ENCODE measurements at places on chromosomes 7 and 10. TPM values are rescaled to one million over a fixed set of nuclear protein-coding genes. Genes with fewer than 3 reads are reported as not detected.

DNA sequence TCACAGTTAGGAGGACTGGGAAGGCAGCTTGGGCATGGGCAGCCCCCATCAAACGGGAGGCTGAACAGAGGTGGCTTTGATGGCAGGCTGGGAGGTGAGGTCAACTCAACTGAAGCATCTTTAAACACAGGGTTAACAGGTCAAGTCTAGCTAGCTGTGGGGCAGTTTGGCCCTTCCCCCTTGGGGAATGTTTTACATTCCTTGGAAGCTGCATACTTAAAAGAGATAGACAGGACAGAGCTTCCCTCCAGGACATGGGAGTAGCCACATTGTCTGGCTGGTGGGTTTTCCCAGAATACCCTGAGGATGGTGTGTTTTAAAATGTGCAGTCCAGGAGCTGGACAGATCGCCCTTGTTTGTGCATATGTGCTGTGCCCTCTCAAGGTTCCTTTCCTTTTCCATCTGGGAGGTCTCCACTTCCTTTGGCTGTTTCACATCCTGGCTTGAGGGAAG lies 6.8 kb upstream of the RASSF4 start:
- DNase-seq: no peak

GRCh38 chr7:1267016-1267900 lies 34.6 kb downstream of the UNCX start:
- no peak for DNase-seq

DNA sequence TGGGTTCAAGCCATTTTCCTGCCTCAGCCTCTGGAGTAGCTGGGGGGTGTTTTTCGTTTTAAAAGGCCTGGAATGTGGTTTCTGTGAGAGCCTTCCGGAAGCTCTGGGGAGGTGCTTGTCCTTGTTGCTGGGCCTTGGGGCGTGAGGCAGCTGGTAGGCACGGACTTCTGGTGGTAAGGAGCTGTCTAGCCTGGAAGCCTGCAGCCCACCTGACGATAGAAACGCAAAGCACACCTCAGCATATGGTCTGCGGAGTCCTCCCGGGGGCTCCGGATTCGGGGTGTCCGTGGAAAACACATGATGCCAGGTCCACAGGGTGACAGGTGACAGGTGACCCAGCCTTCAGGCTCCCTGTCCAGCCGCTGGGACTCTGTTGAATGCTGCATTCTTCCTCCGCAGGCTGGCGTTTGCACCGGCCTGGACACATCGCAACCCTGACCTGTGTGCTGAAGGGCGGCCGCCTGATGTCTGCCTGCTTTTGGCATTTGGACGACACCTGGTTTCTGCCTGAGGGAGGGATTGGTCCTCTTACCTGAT lies 37.3 kb downstream of the INPP5A start:
- DNase-seq: no peak

DNA sequence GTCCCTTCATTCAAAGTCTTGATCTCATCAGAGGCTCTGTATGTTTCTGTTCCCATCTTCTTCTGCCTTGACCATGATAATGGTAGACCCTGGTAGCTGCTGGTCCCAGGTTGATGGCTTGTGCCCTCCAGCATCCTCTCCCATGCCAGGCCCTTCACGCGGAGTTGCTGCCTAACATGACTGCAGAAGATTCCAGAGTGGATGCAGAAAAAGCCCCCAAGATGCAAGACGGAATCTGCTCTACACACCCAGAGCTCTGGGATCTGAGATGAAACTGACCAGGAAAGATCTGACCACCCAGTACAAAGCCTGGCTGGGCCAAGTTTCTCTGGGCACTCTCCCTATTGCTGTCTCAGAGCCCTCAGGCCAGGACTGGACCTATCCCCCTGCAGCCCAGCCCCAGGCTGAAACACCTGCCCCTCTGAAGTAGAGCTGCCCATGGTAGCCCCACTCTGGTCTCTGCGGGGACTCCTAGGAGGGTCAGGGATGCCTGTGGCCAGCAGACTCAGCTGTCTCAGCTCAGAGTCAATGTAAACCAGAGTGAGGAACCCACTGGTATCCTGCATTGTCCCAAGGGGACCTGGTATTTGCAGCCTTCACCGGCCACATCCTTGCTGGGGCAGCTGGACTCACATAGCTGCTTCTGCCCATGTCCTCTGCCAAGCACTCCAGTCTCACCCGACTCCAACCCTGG lies 9.5 kb upstream of the FRMD4A start:
- no peak for DNase-seq

The GDF10 gene
- 12.6 TPM for total RNA-seq

DNA sequence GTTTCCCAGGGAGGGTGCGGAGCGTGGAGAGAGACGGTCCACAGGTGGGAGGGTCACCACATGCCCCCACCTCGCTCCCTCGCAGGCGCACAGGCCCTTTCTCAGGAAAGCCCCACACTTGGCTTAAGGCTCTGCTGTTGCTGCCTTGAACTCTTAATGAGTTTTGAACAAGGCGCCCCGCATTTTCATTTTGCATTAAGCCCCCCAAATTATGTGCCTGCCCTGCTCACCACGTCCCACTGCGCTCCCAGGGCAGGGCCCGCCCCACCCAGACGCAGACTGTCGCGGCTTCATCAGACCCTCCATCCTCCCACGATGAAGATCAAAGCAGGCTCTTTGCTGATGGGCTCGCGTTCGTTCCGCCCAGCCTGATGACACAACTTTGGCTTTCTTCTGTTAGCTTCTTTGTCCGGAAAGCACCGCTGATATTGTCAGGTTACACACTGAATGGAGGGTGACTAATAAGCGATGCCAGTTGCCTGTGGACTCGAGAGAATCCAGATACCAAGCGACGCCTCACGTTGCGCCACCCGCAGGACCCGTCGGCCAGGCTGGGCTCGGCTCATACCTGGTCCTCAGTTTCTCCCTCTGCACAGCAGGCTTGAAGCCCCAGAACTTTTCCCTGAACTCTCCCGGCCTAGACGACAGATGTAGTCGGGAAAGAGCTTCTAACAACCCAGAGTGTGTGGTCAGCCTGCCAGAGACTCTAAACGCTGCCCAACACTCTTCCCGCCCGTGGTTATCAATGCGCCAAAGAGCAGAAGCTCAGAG lies 9.5 kb downstream of the CALML3 start:
- no peak for DNase-seq

The KCNH2 gene
- 0.91 TPM for total RNA-seq

GRCh38 chr7:12898004-12898403 lies 210.6 kb downstream of the ARL4A start:
- no peak for DNase-seq

Measured in esophagus squamous epithelium (tissue), 5 donors.